ENCODE measurements at places on chromosomes 16 and 17.
A peak's percentile ranks its signal among the peaks of the same experiment; 100 is the strongest.

GRCh38 chr17:19492141-19492540 lies 41.5 kb upstream of the SLC47A1 start:
- DNase-seq: no peak

- no peak for DNase-seq
Observed at GRCh38 chr17:68860941-68861340, 94.3 kb downstream of the ABCA8 start.

DNA sequence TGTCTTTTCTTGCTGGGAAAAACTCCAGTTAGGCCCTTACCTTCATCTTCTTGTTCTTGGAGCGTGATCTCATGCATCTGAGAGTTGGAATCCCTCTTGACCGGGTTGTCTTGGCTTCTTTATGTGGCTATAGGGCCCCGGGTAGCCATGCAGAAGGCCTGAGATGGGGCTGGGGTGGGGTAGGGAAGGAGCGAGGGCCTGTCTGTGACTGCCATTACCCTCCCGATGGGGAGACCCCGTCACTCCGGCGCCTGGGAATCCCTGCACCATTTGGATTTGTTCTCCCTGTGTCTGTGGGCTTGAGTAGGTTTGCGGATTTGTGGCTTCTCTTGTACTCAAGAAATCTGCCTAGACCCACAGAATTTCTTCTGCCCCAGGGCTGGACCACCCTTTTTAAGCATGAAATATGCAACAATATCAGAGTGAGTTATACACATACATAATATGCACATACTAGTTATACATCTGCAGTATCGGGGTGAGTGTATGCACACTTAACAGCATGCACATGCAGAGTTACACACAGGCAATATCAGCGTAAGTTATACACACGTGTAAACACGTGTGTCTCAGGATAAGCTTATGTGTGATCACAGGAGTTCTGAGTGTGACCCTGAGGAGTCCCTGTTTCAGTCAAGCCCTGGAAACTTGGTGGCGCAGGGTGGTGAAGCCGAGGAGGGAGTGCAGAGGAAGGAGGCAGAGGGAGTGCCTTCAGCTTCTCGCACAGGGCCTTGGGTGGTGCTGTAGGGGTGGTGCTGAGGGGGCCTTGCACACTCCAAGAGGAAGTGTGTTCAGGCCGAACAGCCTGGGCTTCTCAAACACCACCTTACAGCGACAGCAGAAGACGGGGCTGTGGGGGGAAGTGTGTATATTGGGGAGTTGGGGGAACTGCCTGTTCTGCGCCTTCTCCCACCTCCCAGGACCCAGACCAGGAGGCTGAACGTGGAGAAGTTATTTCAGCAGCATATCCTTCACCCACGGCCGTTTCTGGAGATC lies 18.5 kb downstream of the CCDC42 start:
- no peak for DNase-seq

GRCh38 chr16:85257483-85257882 lies 145.2 kb upstream of the CIBAR2 start:
- no peak for DNase-seq

GRCh38 chr17:44210342-44211192 lies 8.9 kb downstream of the UBTF start:
- peak; percentile 92 for DNase-seq

DNA sequence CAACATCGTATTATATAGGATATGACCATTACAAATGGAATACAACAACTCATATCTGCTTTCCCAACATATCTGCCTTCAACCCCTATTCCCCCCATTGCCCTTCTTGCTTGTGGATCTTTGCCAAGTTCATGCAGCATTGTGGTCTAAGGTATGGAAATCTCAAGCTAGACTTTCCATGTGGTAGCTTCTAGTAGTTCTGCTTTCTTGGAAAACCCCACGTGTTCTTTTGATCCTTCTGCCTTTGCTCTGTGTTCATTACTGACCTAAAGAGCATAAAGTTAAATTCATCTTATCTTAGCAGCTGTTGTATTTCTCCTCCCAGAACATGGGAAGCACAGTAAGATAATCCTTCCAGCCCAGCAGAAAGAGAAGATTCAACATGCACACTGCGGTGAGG lies 202.0 kb upstream of the SALL1 start:
- no peak for DNase-seq

DNA sequence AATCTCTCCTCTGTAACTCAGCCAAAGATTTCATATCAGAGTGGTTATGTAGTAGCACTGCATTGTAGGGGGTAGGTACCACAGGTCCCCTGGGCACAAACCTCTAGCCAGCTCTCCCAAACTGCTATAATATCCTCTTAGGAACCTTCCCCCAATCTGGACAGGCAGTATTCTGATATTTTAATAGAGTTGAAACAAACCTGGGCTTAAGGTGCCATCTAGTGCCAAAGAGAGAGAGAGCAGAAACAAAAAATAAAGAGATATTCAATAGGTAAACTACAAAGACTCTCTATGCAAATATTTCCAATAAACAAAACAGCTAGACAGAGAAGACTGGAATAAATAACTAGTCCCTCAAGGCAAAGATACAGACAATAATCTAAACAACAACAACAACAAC lies 1070.0 kb downstream of the CDH11 start:
- no peak for DNase-seq

- DNase-seq: no peak
Observed at GRCh38 chr17:76239538-76240274, 587 bp downstream of the RNF157 start.

DNA sequence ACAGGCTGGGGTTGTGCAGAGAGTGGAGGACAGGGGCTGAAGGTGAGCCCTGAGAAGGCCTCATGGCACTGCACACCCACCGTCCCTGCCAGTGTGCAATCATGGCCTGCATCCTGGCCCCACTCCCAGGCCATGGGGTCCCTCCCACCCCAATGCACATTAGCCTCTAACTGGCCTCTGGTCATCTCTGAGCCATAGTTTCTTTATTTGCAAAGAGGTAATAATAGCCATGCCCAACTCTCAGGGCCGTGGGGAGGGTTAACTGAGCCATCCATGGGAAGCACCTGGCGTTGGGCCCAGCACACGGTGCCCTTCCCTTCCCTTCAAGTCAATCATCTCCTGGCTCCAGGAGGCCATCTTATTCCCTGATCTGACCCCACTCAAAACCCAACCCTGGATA lies 10.8 kb upstream of the ITGA3 start:
- DNase-seq: no peak

- no peak for DNase-seq
Observed at GRCh38 chr16:3952737-3953131, 72.2 kb upstream of the CREBBP start.

DNA sequence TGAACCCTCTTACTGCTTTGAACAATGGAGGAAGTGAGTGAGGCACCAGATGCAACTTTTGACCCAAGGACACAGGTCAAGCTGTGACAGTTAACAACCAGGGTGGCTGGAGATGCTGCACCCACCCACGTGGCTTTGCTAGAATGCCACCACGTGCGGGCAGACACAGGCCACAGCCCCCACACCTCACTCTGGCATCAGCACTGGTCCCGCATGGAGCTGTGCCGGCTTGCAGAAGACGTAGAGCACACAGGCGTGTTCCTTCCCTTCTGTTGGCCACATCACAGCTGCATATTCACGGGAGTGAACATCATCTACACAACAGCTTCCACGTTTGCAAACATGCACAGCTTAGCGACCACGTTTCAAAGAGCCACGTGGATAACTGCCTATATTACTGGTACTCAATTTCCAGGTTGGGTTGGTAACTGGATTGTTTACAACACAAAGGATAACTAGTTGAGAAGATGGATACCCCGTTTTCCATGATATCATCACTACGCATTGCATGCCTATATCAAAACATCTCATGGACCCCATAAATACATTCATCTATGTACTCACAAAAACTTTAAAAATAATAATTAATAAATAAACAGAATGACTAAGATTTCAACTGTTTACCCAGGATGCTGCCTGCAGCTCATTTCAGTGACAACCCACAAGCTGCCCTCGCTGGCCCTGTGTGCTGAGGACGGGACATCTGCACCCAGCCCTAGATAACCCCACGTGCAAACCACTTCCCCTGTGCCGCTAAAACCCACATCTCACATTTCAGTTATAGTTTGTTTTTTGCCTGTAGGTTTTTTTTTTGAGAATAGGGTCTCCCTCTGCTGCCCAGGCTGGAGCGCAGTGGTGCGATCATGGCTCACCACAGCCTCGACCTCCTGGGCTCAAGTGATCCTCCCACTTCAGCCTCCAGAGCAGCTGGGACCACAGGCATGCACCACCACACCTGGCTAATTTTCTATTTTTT lies 132.0 kb downstream of the ANKRD11 start:
- DNase-seq: peak; percentile 58

DNA sequence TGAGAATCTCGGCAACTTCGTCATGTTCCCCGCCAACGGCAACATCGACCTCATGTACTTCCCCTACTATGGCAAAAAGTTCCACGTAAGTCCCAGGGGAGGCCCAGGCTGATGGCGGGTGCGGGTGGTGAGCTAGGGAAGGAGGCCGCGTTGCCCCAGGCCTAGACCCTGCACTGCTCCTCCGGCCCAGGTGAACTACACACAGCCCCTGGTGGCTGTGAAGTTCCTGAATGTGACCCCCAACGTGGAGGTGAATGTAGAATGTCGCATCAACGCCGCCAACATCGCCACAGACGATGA lies 4.8 kb downstream of the ATP1B2 start:
- DNase-seq: no peak

DNA sequence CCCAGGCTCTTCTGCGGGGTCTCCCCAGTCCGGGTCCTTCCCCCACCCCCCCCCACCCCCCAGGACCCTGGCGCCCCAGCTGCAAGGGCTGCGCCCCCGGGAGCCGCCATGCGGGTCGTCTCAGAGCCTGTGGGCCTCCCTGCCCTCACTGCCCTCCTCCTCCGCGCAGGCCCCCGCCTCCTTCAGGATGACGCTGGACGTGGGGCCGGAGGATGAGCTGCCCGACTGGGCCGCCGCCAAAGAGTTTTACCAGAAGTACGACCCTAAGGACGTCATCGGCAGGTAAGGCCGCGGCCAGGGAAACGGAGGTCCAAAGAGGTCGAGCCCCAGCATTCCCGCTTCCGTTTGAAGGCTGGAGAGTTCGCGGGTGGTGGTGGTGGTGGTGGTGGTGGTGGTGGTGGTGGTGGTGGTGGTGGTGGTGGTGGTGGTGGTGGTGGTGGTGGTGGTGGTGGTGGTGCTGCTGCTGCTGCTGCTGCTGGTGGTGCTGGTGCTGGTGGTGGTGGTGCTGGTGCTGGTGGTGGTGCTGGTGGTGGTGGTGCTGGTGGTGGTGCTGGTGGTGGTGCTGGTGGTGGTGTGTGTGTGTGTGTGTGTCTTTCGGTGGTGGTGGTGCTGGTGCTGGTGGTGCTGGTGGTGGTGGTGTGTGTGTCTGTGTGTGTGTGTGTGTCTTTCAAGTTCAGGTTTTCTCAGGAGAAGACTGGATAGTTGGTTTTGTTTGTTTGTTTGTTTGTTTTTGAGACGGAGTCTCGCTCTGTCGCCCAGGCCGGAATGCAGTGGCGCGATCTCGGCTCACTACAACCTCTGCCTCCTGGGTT lies 615 bp downstream of the PHKG2 start:
- DNase-seq: no peak

DNA sequence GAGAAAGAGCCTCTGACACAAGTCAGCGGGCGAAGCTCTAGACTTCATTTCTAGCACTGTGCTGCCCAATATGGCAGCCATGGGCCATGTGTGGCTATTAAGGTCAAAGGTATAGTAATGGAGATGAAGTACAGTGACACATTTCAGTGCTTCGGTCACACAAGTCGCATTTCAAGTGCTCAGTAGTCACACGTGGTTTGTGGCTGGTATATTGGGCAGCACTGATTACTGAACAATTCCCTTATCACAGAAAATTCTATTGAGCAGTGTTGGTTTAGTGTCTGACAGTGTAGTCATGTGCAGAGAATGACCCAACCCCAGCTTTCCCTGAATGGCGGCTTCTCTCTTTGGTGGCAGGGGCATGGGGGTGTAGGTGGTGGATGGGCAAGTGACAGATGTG lies 84.9 kb upstream of the SDK2 start:
- no peak for DNase-seq

GRCh38 chr16:89420204-89420603 lies 70.2 kb downstream of the ANKRD11 start:
- DNase-seq: no peak

DNA sequence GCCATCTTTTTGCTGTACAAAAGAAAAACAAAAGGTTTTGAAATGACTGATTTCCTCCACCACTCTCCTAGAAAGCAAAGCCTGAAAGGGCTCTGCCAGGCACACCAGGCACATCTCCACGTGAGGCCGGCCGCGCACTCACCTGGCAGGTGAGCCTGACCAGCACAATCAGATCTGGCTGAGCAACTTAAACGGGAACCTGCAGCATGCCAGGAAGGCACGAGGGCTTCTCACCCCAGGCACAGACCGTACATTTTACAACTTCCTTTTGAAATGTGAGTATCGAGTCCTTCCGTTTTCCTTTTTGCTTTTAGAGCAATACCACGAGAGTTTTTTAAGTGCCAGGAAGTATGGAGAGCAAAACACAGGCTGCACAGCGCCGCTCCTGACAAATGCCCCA lies 22.5 kb downstream of the SLC38A10 start:
- no peak for DNase-seq

GRCh38 chr17:38742411-38743308 lies 5.5 kb downstream of the PCGF2 start:
- no peak for DNase-seq

GRCh38 chr16:74279805-74280204 lies 16.8 kb upstream of the PSMD7 start:
- no peak for DNase-seq

DNA sequence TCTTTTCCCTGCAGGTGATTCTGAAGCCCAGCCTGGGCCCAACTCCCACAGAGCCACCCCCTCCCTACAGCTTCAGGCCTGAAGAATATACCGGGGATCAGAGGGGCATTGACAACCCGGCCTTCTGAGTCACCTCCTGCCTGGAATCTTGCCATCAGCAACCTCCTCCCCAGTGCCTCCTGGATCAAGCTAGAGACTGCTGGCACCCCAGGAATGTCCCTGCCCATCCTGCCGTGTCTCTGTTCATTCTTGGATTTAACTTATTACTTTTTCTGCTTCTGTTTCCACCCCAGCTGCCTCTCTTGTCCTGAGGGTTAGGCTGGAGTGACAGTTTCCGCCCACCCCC lies 4.9 kb downstream of the TMEM92 start:
- DNase-seq: no peak

DNA sequence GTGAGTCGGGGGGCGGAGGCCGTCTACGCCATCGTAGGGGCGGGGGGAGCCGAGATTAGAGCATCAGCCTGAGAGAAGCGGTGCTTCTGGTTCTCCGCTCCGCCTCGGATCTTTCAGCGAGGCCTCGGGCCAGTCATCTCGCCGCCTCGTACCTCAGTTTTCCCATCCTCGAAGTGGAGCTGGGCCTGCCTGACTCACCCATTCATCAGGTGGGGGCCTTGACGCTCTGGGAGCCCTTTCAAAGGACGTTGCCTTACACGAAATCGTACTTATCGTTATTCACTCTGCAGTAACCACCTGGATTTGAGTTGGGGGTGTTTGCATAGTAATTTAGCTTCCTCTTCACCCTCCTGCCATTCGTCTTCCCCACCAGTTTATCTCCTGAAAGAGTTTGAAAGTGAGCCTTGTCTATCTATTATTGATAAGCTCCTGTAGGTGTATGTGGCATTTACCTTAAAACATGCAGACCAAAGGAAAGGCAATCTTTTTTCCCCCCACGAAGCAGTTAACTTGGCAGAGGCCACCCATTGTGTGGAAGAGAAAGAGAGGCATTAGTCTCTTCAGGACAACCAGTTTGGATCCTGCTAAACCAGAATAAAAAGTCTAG lies 674 bp downstream of the TAF15 start:
- DNase-seq: peak; percentile 25

Data from activated CD4-positive, alpha-beta T cell treated with anti-CD3 and anti-CD28 coated beads, Interleukin-2, Interleukin-4, amounts not matched to agents 100 ng/mL and 50 ng/mL, durations not matched to agents 16 hours and 8 hours (primary cell).